ENCODE measurements at places on chromosomes 6 and 20. TPM values are rescaled to one million over a fixed set of nuclear protein-coding genes. Genes with fewer than 3 reads are reported as not detected.
A peak's percentile ranks its signal among the peaks of the same experiment; 100 is the strongest.

DNA sequence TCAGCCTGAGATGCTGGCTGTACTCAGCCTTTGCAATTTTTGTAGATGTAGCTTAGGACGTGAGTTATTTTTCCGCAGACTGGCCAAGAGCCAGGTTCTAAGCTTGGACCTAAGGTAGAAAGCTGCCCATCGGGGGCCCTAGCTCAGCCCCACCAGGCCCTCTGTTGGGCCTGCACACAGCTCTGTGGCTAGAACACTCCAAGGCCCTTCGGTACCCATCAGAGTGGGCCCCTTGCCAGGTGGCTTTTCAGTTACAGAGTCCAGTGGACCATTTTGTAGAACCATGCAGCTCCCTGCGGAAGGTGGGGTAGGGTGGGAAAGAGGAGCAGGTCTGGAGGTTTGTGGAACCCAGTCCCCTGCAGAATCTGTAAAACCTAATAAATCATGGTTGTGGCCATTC is 22.6 kb downstream of the UCKL1 start:
- DNase-seq: peak; percentile 59

GRCh38 chr6:51137777-51138176 is 319.1 kb downstream of the TFAP2B start:
- no peak for DNase-seq

DNA sequence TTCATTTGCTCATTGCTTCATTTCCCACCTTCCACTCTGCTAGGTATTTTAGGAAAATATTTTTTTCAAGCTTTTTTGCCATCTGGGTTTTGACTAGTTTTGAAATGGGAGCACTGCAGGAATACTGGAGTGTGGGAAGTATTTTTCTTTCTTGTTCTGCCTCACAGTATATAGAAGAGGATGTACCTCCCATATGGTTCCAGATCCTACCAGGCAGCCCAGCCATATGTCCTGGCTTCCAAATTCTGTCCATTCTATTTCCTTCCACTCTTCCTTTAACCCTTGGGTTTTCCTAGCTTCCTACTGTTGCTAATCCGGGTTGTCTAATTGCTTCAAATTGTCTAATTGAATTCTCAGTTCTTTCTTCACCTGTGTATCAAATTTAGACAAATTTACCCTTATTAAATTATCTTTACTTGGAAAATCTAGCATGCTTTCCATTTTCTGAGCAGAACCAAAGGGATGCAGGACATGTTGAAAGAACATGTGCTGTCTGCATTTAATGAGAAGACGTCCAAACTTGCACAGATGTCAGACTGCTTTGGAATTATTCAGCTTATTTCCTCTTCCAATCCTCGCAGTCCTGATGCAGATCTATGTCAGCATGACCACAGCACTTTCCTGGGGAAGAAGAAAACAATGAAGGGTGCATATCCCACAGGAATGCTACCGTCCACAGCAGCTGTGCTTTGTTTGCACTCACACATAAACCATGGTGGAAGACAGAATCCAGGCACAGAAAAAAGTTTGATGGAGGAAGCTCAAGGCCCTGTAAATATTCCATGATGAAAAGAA is 1273.9 kb upstream of the MAP3K7 start:
- no peak for DNase-seq

DNA sequence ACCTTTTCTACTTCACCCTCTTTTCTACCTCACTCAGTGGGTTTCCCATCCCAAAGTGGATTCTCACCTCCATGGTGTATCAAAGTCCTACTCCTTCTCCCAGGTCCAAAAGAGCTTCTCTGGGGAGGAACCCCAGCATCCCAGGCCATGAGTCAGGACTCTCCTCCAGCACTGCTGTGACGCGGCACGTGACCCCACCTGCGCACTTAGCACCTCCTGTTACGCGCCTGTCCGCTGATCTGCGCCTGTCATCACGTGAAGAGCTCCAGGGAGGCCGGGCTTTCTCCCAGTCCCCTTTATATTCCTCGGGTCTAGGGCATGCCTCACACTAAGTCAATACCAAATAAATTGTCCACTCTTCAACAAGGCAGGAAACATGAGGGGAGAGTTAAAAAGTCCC is 226.9 kb upstream of the QKI start:
- no peak for DNase-seq

Gene PPIL6
- total RNA-seq: 3.0 TPM

All from right cardiac atrium (tissue), 5 donors.